GM04504 (cell line): ENCODE measurements at places on chromosomes 3 and 15.

- no peak for DNase-seq
Measured at GRCh38 chr3:108673988-108674661, 83.1 kb downstream of the RETNLB start.

DNA sequence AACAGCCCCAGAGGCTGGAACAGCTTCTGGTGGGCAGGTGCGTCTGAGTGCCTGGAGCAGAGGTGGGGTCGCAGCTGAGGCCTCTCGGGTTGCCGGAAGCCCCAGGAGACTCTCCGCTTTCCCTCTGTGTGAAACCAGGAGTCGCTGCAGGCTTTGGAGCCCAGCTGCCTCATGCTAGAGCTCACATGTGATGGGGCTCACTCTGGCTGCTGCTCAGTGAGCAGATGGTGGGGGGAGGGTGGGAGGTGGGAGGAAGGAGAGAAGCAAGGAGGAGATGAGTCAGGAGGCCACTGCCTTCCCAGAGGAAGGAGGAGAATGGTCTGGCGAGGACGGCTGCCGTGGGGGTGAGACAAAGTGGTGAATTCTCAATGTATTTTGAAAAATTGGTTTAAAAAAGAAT lies 290.1 kb upstream of the CHRNA7 start:
- no peak for DNase-seq

DNA sequence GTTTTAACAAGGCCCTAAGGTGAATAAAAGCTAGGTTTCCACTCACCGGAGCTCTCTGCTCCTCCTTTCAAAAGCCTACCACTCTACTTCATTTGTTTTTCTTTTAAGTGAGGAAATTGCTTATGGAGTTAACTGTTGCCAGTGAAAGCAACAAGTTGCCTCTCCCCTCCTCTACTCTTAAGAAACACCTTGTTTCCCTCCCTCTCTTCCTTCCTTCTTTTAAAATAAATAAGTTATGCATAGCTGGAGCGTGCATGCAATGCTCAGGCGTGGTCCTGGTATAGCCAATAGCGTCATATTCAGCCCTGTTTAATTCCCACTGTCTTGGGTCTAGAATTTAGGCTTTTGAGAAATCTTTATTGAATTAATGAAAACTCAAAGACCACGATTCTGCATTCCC lies 101.1 kb upstream of the IGF1R start:
- DNase-seq, result no peak

DNA sequence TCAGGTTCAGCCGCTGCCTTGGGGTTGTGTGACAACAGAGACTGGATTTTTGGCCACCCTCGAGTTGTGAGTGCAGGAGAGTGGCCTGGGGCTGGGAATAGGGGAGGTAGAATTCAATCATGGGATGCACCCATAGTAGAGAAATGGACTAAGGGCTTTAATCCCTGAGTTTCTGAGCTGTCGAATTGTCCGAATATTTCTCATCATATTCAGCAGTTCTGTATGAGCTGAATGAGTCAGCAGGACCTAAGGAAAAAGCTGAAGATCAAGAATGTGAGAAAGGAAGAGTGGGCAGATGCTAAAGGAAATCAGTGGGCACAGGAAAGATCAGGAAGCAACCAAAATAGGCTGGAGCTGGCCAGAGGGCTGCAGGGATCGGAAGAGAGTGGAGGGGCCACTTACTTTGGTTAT lies 44.4 kb upstream of the SACM1L start:
- no peak for DNase-seq

DNA sequence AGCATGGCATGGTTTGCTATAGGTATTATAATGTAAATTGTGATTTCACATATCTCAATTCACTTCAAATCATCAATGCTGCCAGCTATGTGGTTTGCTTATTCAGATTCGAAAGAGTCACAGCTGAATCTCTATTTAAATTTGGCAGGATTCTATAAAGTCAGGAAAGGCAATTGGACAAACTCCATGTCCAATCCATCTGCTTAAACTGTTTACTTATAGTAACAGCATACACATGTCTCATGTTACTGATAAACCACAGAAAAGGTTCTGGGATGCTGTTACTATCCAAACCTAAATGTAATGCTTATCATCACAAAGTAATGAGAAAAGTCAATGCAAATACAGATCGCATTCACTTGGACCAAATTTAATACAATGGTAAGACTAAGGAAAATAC lies 229.7 kb downstream of the ISL2 start:
- DNase-seq, result no peak

DNA sequence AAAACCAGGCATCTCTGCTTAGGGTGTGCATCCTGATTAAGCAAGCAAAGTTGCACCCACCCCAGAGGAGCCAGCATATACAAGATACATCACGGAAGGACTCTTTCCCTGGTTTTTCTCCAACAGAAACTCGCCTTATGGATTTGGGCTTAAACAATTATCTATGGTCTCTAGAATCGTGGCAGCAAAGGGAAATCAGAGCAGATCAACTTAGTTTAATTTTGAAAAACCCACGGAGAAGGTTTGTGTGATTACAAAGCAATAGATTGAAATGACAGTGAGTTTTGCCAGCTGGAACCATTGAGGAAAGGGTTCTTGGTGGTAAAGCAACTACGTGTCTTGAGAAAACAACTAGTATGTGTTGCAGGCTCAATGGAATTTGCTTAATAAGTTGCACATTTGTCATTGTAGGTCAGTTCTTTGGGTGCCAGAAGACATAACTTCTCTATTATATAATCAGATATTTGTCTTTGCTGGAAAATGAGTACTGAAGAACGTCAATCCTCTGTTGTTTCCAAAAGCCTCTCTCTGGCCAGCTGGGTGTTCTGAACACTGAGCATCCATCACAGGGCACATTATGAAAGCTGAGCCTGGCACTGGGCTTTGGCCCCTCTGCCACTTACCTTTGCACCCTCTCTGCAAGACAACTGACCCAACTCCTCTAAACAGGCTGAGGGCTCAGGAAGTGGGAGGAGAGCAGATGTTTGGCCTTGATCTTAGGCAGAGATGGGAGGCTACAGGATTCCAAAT lies 75.7 kb upstream of the FBN1 start:
- no peak for DNase-seq
